HS-5 (cell line): ENCODE measurements at places on chromosomes 4 and X.
A peak's percentile ranks its signal among the peaks of the same experiment; 100 is the strongest.

DNA sequence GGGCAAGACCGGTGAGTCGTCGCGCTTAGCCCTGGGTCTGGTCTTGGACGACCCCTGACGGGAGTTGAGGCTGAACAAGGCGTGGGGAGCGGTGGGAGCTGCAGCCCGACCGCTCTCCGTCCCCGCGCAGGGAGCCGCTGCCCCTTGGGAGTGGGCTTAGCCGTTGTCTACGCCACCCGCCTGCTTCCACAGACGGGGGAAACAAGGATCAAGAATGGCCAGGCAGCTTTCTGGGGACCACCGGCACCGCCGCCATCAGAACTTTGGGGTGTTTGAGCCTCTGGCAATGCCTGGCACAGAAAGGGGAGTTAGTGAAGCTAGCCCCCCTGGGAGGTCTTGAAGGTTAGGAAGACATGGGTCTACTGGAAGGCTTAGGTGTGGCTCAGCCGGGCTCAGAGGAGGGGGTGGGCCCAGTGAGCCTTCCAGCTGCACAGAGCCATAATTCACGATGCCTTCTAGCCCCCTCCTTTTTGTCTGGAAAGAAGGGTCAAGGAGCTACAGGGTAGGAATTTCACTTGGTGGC lies 583 bp downstream of the RASL11B start:
- DNase-seq: no peak

DNA sequence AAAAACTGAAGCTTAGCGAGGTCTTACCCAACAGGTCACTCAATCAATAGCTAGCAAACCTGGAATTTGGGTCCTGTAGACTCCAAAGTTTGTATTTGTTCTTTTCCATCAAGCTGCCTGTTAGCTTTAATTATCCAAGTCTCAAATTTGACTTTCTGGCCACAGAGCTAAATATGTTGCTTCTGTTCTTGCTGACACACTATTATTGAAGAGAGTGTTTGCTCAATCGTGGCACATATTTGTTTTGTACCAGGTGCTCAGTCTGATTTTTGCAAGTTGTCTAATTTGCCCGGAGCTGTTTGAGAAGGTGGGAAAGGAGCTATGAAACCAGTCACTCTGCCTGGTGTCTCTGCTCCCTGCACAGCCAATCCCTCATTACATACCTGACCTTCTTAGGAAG lies 41.7 kb upstream of the FRMD7 start:
- no peak for DNase-seq

- no peak for DNase-seq
Observed at GRCh38 chr4:139550724-139551429, 5.1 kb downstream of the SETD7 start.

- DNase-seq: no peak
Observed at GRCh38 chr4:2126309-2127043, 67.3 kb downstream of the NAT8L start.

GRCh38 chr4:183855323-183856190 lies 49.5 kb upstream of the STOX2 start:
- DNase-seq: no peak

GRCh38 chr4:102339018-102339417 lies 6.3 kb downstream of the SLC39A8 start:
- DNase-seq: no peak

DNA sequence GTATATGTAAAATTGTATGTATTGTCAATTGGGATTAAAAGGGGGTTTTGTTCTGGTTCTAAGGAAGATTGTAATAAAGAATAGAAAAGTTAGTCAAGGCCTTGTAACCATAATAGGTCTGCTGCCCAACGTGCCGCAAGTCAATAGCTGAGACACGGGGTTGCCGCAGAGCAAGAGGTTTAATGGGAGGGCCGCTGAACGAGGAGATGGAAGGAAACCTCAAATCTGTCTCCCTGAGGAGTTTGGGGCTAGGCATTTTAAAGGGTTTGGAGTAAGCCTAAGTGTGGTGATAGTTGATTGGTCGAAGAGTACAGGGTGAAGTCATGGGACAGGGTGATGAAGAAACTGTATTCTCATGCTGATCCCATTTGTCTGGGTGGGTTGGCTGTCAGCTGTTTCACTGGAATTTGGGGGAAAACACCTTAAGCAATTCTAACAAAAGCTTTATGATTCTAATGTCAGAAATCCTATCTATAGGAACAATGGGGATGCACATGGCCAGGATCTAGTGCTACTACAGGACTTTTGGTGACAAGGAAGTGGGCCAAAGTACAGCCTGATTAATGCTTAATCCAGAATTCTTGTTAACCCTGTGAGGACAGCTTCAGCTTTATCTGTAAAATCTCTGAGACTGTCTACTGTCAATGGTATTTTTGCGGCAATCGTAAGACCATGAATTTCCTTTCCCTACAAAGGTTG lies 86.9 kb downstream of the RELL1 start:
- no peak for DNase-seq

- no peak for DNase-seq
Observed at GRCh38 chr4:38917481-38918025, 49.9 kb downstream of the FAM114A1 start.

DNA sequence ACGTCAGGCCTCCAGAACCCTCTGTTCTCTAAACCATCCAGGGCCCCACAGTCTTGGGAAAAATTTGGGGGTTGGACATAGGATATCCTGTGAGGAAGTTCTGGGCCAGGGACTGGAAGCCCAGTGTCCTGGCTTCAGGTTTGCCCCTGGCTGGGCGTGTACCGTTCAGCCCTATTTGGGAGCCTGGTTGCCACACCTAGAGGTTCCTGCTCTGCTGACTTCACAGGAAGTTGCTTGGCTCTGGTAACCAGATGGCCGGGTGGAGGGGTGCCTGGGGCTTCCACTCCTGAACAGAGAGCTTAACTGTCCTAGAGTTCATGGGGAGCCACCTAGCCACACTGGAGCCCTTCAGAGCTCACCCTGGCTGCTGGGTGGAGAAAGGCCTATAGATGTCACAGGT lies 1.1 kb downstream of the TAFAZZIN start:
- no peak for DNase-seq

DNA sequence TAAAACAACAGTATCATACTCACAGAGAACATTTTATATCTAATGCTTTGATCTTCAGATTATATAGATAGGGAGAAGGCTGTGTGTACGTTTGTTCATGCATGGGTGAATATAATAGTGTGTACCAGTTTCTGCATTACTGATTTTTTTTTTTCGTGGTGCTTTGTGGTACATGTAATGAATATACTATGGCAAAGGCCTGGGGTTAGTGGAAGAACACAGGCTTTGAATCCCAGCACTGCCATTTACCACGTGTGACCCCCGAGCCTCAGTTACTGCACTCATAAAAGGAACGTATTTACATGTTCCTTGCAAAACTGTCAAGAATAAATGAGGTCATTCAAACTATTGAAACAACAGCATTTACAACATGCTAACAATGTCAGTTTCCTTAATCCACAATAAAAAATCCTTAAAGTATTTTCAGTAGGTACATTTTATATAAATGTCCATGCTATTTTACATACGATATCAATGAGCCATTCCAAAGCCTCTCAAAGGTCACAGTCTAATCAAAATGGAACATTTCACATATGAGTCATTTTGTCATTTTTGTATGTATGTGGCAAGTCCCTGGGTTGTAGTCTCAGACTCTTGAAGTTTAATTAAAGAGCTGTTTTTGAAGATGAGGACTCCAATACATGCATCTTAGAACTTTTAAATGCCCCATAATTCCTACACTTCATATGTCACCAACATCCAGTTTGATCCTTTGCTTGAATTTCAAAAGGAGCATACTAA lies 242.8 kb downstream of the PPP3CA start:
- DNase-seq: no peak

GRCh38 chr4:164718827-164719226 lies 35.1 kb upstream of the SMIM31 start:
- no peak for DNase-seq

GRCh38 chrX:133923113-133923512 lies 62.3 kb downstream of the GPC3 start:
- DNase-seq: no peak

DNA sequence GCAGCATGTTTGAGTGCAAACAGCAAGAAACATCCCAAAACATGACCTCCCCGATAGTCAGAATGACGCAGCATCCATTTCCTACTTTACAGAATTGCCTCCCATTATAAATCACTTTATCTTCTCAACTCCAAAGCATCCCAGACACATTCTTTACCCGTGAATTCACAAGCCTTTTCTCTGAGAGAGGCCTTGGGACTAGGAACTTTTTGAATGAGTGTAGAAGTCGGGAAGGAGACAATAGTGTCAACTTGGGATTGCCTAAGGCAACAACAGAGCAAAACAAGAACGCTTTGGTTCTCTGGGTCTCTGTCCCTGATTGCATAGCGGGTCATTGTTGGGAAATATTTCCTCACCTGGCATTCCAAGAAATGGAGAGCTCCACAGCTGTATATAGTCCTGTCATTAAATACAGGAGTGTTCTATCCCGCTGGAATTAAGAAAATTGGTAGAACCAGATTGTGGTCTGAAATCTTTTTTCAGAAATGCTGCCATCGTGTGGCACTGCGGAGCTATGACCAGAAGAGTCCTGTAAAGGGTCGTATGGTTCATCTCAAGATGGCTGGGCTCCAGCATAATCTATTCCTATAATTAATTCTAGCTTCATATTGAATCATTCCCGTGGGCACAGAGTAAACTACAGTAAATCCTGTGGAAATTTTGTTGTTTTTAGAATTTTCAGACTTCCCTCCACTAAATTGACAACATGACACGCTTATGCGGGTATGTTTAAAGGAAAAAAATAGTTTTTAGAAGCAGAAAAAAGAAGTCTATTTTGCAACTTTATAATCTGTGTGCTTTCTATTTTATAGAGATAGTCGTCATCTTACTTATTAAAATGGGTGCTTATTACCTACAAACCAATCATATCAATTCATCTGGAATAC lies 2.0 kb upstream of the SPP1 start:
- DNase-seq: peak; percentile 84

GRCh38 chr4:163623787-163624186 lies 129.3 kb downstream of the TMA16 start:
- DNase-seq: no peak

GRCh38 chr4:94483895-94484294 lies 32.2 kb downstream of the PDLIM5 start:
- no peak for DNase-seq

GRCh38 chr4:123064390-123064789 lies 142.0 kb upstream of the NUDT6 start:
- DNase-seq: peak; percentile 10

GRCh38 chr4:78665216-78665770 lies 110.9 kb upstream of the BMP2K start:
- no peak for DNase-seq

- DNase-seq: peak; percentile 74
Observed at GRCh38 chr4:169159624-169160171, 111.1 kb downstream of the SH3RF1 start.

DNA sequence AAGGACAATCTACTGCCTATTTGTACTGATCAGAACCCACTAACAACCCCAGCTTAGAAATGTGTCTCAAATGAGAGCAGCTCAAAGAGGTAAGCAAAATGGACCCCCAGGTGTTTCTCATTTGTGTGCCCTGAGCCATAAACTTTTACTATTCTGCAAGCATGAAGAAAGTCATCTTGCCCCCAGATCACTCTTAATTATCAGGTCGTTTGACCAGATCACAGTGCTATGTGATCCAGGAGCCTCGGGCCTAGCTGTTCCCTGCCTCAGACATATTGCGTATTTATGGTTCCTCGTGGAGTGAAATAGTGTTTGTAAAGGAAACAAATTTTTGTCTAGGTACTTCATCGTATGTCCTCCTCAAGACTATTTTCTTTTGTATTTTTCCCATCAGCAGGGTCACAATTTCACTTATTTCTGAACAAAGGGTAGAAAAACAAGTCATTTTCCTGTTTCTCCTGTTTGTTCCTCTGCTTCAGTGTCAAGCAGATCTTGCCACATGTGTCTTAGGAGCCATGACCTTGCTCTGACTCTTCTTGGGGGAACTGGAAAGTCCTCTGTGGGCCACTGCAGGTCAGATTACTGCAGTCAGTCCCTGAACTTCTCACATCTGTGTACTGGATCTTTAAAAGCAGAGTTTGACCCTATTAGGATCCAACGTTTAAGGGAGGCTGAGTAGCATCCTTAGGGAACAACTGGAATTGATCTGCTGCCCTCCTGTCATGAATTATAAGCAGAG lies 194.9 kb downstream of the PALLD start:
- DNase-seq: no peak

GRCh38 chrX:103157496-103158316 lies 57.2 kb upstream of the BEX4 start:
- DNase-seq: no peak

DNA sequence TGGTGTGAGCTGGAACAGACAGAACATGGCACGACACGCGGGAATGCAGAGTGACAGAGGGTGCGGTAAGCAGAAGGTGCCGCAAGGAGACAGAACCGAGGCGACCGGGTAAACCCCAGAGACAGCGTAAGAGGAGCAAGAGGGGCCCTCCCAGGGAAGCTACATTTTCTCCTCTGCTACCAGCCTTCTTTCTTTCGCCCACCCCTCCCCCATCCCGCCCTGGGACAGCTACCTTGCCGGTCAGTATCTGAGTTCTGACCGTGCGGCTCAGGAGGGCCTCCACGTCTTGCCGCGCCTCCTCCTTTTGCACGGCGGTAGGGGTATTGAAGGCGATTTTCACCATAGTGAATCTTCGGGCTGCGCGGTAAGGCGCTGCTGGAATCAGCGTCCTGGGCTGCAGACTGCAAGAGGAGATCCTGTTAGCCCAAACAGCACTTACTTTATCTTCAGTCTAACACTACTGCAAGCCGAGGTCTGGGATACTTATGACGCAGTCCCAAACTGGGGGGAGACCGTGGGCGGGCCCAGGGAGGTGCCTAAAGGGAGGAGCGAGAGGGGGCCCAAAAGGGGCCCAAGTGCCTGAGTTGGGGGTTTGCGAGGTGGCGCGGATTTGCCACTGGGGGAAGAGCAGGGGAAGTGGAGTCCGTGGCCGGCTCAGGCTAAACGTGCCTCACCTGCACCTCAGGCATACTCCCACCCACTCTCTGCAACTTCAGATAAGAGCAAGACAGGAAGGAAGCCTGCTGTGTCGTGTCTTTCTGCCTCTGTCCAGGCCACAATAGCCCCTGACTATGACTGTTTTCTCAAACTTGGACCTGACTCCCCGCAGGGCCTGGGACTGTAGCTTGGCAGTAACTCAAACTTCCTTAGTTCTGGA lies at the start of gene ITM2A:
ITM2A (minus strand) TSS at position 462 of the 877 bp plus-strand sequence; CDS start at position 343, 119 bp downstream.
- DNase-seq: no peak

DNA sequence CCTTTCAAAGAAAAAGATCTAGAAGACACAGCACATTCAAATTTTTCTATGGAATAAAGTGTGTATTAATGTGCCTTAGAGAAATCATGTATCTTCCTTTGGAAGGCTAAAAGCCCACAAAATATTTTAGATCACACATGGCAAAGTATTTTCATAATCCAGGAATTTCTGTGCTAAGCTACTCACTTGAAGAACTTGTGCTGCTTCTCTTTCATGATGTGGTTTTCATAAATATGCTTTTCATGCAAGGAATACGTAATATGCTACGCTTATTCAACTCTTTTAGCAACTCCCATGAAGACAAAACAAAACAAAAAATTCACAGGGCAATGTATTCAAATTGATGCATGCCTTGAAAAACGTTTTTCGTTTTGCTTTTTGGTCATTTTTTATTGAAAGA lies 125.6 kb downstream of the ARHGAP24 start:
- no peak for DNase-seq
